ENCODE measurements at places on chromosomes 4 and X.

DNA sequence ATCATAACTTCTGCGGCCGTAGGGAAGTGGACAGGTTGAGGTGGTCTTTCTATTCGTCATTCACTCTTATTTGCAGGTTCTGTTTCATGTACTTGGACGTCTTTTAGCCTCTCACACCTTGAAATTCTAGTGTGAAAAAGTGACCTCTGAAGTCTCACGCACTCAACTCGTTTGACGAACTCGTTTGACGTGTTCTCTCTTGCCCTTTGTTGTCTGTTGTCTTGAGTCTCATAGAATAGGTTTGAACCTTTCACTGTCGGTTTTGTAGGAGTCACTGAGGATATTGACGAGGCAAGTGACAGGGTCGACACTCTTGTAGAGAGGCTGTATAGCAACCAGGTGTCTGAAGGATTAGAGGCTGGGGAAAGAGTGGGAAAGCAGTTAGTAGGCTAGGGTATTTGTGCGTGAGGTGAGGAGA, 1.1 kb upstream of the PGRMC2 start:
- no peak for DNase-seq

GRCh38 chrX:43688586-43688985, 32.5 kb downstream of the MAOA start:
- DNase-seq = no peak

DNA sequence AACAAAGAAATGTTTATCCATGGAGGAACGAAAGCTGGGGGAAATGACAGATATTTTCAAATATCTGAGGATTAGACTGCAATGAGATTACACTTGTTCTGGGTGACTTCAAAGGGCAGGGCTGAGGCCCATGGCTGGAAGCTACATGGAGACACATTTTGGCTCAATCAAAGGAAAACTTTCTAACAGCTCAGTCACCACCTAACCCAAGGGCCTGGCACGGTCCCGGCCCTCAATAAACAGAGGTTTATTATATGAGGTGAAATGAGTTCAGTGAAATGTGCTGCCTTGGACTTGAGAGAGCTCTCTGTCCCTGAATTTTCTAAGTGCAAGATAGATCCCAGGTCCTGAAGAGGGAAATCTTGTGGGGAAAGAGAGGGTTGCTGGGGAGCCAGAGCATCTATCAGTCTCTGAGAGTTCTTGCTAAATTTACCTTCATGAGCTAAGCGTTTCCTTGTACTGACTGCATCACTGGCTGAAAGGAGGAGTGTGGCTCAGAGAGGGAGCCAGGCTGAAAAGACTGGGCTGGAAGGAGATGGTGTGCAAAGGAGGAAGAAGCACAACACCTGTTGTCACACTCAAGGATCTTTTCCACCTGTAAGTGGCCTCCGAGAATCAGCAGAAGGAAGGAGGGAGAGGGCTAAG, 2.0 kb upstream of the RIPPLY1 start:
- DNase-seq = no peak

DNA sequence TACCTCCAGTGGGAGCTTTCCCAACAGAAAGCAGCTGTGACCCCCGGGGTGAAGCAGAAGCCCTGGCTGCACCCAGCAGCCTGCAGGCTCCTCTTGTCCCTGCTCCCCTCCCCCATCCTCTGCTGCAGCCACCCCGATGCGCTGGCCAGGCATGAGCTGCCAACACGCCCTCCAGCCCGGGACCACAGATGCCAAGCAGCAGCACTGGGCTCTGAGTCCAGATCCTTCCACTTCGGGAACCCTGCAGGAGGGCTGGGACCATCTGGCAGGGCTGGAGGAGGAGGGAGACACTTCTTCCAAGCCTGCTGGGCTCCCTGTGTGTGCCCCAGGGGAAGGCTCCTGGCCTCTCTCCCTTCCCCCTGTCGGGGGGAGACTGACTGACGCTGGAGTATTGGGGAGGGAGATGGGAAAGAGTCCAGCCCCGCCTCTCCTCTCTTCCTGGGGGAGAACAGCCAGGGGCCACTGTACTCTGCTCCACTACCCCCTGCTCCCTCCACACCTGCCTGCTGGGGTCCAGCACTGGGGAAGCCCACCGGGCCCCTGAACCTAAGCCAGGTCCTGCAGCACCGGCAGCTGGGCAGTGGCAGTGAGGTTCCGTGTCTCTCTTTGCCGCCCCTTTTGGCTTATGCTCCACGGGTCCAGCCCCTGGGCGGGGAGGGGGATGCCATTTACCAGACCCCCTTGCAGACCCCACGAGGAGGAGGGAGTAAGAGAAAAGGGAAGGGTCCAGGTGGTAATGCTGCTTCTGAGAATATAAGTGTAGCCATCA, 55.7 kb downstream of the PPP2R2C start:
- DNase-seq = no peak

DNA sequence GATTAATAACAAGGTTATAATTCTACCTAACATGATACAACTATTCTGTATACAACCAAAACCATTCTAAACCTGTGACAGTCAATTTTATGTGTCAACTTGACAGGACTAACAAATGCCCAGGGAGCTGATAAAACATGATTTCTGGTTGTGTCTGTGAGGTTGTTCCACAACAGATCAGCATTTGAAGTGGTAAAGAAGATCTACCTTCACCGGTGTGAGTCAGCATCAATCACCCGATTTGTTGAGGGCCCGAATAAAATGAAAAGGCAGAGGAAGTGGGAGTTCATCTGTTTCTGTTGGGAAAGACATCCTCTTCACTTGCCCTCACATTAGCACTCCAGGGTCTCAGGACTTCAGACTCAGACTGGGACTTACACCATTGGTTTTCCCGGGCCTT, 187.9 kb downstream of the MAB21L2 start:
- DNase-seq = no peak

- DNase-seq = no peak
Observed at GRCh38 chr4:5836943-5837342, 55.9 kb downstream of the CRMP1 start.

GRCh38 chr4:132180020-132180427, 969.1 kb upstream of the PCDH10 start:
- DNase-seq = no peak

GRCh38 chr4:53943345-53944085, 120.9 kb downstream of the CHIC2 start:
- DNase-seq = no peak

- no peak for DNase-seq
Observed at GRCh38 chrX:24659106-24659505, 12.0 kb upstream of the PCYT1B start.

GRCh38 chrX:55546956-55547355, 57.3 kb upstream of the USP51 start:
- DNase-seq = no peak

DNA sequence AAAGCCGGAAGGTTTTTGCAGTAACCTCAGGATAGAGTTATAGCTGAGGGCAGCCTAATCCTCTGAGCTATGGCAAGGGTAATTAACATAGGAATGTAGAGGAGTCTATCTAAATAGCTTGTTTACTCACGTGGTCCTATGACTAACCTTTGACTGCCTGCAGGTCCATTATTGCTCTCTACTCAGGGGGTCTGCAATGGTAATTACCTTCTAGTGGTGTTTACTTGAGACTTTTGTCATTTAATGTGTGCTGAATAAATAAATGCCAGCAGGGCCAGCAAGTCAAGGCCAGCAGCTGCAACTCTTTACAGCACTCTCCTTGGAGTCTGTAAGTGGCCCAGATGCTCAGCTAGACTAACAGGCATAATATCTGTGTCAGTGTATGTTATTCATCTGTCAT, 212.7 kb upstream of the FMR1 start:
- no peak for DNase-seq

DNA sequence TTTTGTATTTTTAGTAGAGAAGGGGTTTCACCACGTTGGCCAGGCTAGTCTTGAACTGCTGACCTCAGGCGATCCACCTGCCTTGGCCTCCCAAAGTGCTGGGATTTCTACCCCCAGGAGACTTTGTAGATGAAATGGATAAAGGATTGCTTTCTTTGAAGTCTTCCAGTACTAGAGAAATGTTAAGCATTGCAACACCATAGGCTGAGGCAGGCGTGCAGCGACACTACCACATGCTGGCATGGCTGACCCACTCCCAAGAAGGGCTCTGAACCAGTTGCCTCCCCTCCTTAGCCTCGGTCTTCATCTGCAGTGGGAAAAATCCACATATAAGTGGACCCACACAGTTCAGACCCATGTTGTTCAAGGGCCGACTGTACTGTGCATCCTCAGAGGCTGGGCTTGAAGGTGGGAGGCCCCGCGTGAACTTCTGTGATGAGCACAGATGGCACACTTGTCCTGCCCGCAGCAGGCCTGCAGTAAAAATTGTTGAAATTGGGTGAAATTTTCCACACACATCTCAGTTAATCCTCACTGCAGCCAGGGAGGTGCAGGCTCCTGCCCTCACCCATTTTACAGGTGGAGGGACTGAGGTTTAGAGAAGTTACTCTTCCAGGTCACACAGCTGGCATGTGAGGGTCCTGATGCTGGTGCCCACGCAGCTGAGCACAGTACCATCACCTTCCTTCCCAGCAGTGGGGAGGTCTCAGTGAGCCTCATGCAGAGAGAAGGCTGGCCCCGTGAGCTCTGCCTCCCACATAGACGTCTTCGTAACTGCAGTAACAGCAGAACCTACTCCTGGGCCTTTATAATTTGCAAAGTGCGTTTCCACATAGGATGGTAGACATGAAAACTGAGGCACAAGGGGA, 35.5 kb downstream of the HTRA3 start:
- DNase-seq = no peak

DNA sequence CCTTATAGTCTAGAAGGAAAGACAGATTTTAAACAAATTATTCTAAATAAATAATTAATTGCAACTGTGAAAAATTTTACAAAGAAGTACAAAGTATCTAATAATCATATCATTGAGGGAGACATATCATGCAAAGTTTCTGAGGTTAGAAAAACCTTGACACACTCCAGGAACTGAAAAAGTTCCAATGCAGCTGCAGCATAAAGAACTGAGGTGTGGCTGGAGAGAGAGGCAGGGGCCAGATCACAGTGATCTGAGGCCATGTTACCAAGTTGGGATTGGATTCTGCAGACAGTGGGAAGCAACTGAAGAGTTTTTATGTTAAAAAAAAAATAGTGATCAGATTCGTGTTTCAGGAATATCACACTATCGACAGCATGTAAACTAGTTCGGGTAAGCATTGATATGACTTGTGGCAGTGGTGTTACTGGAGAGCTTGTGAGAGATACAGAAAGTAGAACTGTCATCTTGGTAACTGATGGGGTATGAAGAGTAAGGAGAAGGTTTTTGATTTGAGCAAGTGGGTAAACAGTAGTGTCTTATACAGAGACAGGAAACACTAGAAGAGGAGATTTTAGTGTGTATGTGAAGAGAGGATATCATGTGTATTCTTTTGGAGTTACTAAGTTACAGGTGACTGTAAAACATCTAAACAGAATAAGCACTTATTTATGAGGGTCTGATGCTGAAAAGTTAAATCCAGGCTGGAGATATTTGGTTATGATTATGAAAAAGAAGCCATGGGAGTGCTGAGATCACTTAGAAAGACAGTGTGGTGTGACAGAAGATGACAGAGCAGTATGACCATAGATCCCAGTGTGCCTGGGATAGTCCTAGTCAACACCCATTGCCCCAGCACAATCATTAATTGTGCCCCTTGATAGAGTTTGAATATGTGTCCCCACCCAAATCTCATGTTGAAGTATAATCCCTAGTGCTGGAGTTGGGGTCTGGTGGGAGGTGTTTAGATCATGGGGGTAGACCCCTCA, 15.6 kb upstream of the SPRY1 start:
- DNase-seq = no peak

- no peak for DNase-seq
Observed at GRCh38 chr4:2793586-2794485, 951 bp downstream of the SH3BP2 start.

DNA sequence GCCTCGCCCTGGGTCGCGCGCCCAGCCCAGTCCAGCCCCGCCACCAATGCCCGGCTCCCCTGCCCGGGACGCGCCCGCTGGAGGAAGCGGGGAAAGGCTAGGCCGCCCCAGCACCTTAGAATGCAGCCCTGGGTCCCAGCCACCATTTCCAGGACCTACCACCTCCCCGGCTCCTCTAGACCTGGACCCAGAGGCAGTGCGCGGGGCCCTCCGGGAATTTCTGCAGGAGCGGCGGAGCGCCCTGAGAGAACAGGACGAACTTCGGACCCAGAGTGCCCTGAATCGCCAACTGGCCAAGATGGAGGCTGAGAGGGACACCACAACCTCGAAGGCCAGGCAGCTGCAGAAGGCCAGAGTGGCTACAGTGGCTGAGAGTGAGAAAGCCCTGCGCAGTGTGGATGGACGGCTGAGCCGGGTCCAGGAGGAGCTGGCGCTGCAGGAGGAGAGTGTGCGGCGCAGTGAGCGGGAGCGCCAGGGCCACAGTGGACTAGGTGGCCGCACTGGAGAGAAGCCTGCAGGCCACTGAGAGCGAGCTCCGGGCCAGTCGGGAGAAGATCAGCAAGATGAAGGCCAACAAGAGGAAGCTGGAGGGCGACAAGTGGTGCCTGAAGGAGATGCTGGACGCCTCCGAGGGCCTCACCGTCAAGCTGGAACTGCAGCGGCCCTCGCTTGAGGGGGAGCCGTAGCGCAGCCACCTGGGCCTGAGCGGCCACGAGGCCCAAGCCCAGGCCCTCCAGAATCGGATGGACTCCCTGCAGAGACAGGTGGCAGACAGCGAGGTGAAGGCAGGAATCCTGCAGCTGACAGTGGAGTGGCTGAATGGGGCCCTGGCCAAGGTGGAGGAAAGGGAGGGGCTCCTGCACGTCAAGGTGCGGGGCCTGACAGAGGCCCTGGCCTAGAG, 15.5 kb downstream of the SMIM10L2A start:
- DNase-seq = no peak

DNA sequence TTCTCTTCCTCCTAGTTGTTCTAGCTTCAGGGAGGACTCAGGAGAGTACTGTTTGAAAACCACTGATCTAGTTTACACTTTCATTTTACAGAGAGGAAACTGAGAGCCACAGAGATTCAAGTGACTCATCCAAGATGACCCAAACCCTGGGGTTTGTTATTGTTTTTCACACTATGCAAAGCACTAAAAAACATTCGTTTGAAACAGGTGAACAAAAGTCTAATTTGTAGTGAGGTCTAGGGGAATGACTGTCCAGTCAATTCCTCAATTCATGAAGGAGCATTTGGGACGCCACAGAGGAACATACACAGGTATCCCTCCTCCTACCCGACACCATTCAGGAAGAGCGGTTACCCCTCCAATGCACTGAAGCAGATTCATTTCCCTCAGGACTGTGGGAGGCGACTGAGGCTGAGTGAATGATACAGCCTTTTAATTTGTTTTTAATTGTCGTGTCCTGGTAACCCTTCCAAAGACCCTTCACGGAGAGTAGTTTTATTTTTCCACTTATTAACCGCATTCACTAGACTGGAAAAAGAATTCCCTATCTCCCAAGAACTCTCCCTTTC, 30.3 kb downstream of the TLR10 start:
- no peak for DNase-seq

GRCh38 chr4:144495944-144496343, 150.0 kb upstream of the HHIP start:
- DNase-seq = no peak

- no peak for DNase-seq
Observed at GRCh38 chrX:133568109-133568508, 152.8 kb upstream of the GPC4 start.

- no peak for DNase-seq
Observed at GRCh38 chrX:281166-281999, at the start of gene PLCXD1. Gene PLCXD1 (plus strand): TSS chrX:281381. CDS start chrX:284188, 2,807 bp downstream.

DNA sequence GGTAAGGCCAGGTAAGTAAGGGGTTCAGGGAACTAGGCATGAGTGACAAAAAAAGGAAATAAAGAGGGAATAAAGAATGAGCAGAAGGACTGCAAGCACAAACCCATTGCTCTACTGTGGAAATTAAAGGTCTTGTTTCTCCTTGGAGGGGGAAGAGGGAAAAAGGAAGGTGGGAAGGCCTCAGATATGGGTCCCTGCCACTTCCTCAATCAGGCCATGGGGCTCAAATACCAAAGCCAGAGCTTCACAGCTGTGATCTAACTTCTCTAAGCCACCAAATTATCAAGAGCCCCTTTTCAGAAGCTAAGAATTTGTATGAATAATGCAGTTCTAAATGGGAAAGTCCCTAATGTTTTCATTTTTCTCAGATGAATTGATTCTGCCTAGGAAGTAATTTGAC, 4.7 kb downstream of the USP51 start:
- DNase-seq = no peak
